ENCODE measurements at places on chromosomes 6 and 20.

DNA sequence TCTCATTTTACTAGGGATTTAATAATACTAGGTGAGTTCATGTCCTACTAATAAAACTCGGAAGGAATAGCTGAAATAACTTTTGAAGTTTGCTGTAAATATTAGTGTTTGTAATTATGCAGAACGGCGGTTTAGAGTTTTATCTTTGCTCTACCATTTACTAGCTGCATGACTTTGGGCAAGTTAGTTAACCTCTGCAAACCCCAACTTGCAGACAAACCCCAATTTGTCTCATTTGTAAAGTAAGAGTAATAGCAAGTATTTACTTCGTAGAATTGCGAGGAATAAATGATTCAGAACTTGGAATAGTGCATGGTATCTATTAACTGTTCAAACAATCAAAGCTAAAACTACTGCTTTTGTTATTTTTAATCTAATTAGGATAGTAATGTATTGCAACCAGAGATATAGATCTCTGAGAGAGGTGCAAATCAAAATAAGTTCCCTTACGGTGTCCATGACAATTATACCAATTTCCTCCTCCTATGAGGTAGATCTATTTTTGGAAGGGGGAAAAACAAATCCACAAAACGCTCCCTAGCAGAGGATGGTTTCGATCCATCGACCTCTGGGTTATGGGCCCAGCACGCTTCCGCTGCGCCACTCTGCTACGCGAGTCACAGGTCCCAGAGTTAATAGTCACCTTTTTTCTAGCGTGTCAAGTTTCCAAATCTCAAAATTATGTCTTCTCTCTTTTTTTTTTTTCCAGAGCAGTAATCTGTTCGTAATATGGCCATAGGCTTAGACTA, 35.1 kb upstream of the BTN3A2 start:
- DNase-seq: no peak

DNA sequence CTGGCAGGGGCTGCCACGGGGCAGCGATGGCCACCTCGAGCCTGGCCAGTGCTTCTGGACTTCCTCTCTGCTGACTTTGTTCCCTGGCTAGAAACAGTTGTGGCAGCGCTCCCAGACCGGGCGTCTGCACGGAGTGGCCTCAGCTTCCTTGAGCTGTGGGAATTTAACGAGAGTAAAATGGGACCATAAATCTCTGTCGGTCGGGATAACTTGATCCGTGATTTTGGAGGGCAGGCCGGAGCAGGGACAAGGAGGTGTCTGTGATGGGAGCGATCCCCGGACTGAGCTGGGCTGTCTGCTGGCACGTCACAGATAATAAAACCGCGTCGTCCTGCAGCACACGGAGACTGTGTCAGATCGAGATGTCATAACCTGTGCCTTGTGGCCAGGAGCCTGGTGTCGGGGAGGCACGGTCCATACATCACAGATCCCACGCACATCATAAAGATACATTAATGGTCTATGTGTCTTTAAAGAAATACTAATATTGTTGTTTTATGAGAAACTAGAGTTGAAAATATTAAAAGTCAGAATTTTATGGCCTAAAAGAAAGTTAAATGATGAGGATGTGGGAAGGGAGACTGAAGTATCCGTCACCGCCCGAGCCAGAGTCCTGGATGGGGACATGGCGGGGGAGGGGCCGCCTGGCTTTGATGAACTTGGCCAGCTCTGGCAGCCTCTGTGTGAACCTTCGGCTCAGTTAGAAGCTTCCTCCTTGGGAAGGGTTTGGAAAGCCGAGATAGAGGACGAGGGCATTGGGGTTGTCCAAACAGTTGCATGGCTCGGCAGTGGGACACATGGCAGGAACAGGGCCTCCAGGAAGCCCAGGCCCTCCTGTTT, 6.5 kb upstream of the RBBP8NL start:
- DNase-seq: no peak

DNA sequence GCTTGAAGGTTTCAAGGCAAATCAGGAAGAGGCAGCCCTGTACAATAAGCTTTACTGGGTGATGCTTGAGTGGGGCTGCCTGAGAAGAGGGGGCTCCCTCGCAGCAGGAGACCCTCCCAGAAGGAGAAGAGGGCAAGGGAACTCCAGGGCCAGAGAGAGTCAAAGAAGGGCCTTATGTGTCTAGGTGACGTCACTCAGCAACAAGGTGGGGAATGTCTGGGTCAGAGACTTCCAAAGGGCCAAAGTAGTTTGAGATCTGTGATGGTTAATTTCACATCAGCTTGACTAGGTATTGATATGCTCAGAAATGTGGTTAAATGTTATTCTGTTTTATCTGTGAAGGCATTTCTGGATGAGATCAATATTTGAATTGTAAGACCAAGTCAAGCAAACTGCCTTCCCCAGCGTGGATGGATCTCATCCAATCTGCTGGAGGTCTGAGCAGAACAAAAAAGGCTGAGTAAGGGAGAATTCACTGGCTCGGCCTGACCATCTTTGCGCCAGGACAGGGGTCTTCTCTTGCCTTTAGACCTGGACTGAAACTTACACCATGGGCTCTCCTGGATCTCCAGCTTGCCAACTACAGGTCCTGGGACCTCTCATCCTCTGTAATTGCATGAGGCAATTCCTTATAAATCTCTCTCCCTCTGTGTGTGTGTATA, 35.9 kb downstream of the MAS1 start:
- DNase-seq: no peak

DNA sequence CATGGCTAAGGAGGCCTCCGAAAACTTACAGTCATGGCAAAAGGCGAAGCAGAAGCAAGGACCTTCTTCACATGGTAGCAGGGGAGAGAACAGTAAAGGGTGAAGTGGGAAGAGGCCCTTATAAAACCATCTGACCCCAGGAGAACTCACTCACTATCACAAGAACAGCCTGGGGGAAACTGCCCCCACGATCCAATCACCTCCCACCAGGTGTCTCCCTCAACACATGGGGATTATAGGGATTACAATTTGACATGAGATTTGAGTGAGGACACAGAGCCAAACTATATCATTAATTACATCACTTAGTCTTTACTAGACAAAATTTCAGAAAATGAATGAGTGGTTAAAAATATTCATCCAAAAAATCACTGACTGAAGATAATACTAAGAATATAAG, 453.6 kb downstream of the COL12A1 start:
- DNase-seq: no peak

DNA sequence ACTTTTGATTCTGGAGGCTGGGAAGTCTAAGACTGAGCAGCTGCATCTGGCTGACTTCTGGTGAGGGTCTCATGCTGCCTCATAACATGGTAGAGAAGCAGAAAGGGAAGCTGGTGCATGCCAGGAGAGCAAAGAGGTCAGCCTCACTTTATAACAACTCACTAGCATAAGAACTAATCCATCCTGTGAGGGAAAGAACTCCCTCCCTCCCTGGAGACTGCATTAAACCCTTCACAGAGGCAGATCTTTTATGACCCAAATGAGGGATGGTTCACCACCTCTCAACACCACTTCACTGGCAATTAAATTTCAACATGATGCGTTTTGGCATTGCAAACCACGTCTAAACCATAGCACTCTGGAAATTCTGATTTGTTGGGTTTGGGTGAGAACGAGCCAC, 33.9 kb downstream of the STXBP5 start:
- DNase-seq: no peak

- DNase-seq: no peak
Measured at GRCh38 chr6:127907960-127908640, 7.2 kb upstream of the THEMIS start.

DNA sequence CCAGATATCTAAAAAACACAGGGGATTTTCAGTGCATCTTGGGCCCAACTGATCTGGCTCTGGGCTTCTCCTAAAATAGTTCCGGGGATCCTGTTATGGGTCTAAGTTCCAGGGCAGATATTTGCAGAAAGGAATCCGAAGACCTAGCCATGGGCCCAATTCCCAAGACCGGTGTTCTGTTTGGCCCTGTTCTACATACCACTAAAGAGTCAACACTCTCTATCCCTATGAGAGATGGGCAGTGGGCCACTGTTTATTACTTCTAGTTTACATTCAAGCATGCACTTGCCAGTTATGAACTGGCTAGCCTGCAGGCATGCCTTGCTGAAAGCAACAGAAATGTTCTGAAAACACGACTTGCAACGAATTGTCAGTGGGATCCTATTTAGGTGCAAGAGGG, 87.4 kb upstream of the PLCB4 start:
- DNase-seq: no peak

DNA sequence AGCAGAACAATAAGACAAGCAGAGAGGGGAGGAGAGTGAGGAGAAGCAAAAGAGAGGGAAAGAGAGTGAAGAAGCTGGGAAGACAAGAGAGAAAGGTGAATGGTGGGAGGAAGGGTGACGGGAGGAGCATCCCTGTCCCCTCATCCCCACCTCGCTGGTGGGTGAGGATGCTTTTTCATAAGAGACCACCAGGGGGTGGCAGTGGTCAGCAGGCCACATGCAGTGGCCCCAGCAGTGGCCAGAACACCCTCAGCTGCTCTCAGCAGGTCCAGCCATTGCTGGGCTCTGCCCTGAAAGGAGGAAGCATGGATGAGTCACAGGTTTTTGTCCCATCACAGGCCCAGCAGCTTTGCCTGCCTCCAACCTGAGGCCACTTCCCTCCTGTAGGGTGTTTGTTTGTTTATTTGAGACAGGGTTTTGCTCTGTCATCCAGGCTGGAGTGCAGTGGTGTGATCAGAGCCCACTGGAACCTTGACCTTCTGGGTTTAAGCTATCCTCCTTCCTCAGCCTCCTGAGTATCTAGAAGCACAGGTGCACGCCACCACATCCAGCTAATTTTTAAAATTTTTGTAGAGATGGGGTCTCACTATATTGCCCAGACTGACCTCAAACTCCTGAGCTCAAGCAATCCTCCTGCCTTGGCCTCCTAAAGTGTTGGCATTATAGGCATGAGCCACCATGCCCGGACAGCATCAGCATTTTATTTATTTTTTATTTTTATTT, 24.0 kb downstream of the FGD2 start:
- no peak for DNase-seq

DNA sequence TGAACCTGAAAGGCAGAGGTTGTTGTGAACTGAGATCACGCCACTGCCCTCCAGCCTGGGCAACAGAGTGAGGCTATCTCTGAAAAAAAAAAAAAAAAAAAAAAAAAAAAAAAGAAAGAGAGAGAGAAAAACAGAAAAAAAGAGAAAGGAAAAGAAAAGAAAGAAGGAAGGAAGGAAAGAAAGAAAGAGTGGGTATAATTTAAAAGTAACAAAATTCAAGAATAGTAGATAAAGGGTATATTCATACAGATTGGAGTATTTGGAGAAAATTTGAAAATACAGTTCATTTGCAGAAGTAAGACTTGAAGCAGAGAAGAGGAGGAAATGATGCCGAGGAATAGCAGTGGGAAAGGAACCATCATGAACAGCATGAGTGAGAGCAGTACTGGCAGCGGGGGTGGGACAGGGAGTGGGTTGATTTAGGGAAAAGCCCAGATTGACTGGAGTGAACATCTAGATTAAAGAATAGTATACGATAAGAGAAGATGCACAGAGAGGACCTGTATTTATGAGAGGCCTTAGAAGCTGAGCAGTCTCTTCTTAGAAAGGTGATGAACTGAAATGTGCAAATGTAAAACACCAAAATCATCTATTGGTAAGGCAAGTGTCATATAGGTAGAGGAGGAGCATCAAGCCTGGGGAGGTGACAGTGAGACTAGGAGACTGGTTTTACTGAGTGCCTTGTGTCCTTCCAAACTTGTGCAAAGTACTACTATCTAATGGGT, 17.8 kb upstream of the HLA-DRB1 start:
- no peak for DNase-seq

GRCh38 chr6:147509891-147510290, 1.4 kb downstream of the SAMD5 start:
- no peak for DNase-seq

GRCh38 chr6:7166410-7167293, 58.9 kb downstream of the RREB1 start:
- DNase-seq: no peak

DNA sequence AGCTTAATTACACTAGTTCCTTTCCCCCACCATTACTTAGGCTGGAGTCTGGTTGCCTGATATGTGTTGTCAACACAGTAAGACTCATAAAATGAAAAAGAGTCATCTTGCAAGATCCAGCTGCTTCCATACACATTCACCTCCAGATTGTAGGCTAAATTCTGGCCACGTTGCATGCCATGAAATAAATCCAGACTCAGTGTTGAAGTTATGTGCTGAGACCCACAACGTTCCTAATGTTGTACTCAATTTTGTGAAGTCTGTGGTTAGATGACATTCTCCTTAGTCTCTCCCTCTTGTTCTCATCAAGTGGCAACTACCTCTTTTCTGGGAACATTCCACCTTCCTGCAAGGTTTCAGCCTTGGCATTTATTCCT, 212.3 kb downstream of the LMBRD1 start:
- no peak for DNase-seq

GRCh38 chr6:144305985-144306384, 20.9 kb downstream of the UTRN start:
- DNase-seq: no peak

DNA sequence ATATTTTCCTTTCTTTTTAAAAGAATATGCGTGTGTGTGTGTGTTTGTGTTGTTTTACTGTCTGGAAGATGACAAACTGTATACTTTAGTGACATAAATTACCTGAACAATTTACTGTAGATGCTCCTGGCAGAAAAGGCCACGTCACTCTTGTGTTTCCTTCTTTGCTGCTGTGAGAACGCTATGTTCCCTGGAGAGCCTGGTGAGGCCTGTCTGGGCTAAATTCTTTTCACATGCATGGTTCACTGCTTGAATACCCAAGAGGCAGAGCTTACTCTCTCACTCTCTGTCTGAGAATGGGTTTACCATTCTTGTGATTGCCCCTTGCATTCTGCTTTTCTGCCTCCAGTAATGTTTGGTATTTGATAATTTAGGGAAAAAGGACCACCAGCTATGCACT, 64.3 kb downstream of the EDN1 start:
- no peak for DNase-seq

GRCh38 chr20:4600308-4601014, 121.2 kb upstream of the PRND start:
- DNase-seq: no peak

DNA sequence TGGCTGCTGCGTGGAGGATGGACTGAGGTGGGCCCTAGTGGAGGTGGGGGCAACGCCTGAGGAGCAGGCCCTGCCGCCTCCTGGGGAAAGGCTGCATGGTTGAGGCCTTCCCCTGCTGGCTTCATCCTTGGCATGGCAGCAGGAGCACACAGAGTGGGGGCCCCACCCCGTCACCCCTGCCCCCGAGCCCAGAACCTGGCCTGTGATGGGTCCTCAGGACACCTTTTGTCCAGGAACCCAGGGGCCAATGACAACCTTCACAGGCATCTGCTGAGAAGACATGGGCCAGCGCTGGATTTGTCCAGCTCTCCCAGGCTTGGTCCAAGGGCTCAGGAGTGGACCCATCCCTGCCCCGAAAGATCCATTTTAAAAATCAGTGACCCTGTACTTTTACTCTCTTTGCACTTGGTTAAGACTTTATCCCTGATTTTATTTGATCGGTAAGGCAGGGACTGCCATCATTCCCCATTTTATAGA, 575 bp upstream of the SLC17A9 start:
- DNase-seq: no peak

Measured in amygdala (tissue), 56 donors.